Activated naive CD8-positive, alpha-beta T cell treated with anti-CD3 and anti-CD28 coated beads, Interleukin-2, amount 50 U/mL, for 16 hours (primary cell): ENCODE measurements at places on chromosomes 4 and X.

DNA sequence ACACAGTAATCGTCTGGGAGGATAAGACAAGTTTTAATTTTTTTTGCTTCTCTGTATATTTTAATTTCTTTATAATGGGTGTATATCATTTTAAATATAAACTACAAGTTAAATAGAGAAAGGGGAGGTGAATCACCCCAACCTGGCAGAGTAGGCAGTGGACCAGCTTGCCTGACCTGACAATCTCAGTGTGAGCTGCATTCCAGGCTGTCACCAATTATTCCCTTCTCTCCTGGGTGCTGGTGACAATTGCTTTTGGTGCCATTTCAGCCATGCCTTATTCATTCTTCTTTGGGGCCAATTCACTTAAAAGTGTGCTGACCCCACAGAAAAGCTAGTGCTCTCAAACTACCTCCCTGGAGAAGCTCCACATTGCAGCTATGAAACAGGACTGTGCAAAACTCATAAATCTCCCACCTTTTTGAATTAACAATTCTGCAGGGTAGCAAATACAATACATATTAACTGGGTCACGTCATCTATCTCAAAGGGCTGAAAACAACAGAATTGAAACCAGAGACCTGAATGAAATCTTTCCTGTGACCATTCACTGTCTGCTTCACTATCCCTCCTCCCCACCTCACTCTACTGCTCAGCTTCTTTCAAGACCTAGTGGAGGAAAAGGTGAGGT is 359.0 kb downstream of the HS3ST1 start:
- DNase-seq, result no peak

DNA sequence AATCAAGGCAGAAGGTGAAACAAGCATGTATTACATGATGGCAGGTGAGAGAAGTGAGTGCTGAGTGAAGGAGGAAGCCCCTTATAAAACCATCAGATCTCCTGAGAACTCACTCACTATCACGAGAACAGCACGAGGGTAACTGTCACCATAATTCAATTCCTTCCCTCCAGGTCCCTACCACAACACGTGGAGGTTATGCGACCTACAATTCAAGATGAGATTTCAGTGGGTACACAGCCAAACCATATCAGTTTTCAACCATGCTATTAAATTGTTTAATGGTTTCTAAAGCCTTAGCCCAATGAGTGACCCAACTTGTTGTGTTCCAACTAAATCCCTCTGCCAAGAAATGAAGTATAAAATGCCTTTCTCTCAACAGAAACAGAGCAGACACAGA is 519.8 kb downstream of the GBA3 start:
- DNase-seq, result no peak

- no peak for DNase-seq
Observed at GRCh38 chrX:137172317-137172948, 138.6 kb upstream of the GPR101 start.

GRCh38 chr4:42488114-42488513 is 90.8 kb downstream of the SHISA3 start:
- no peak for DNase-seq

GRCh38 chr4:70518716-70519115 is 347 bp downstream of the AMTN start:
- no peak for DNase-seq

DNA sequence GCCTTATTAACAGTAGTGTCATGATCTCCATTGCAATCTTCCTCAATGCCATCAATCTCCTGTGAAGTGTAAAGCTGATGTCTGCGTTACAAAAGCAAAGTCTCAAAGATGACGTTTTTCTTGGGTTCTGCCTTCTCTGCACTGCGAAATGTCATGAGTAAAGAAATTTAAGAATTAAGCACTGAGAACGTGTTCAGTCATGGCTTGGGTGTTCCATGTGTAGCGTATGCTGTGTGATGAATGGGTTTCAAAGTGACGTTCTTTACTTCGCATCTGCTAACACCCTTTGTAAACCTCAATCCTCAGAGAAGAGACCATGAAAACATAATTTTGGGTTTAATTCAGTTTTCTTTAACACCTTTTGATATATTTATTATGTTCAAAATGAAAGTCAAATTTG is 999 bp downstream of the NAP1L5 start:
- no peak for DNase-seq
